ENCODE measurements at places on chromosomes 3 and 15.
A peak's percentile ranks its signal among the peaks of the same experiment; 100 is the strongest.

DNA sequence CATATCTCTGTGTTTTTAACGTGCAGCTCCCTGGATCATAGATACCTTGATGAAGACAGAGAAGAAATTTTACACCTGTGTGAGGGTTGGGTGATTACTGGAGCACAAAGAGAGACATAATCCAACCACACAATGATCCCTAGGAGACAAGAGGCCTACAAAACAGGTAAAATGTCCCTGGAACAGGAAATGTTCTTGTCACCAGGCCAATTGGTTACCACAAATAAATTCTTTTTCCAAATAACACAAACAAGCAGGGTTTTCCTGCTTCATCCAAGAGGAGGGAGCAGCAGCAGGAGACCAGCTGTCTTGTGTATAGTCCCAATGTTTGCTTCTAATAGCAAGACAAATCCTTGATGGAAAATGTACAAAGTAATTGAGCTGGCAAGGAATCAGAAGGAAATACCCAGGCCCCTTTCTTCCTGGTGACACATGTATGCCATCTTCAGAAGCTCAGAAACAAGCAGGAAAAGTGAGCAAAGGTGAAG is 1.4 kb downstream of the MGLL start:
- peak overlapping the region; percentile 76 for H3K27ac ChIP-seq
- H3K4me3 ChIP-seq, result peak overlapping the region; percentile 80
- peaks cover 8% of the 10 kb centered on the region for H3K36me3 ChIP-seq
- no peaks in the 10 kb centered on the region for H3K27me3 ChIP-seq
- H3K4me1 ChIP-seq, result peaks cover 69% of the 10 kb centered on the region

- H3K27me3 ChIP-seq, result no peaks in the 10 kb centered on the region
- no peaks in the 10 kb centered on the region for H3K36me3 ChIP-seq
- peaks cover 51% of the 10 kb centered on the region for H3K4me1 ChIP-seq
- H3K4me3 ChIP-seq, result no peak overlapping the region
Measured at GRCh38 chr3:106332129-106332528, 463.3 kb upstream of the CBLB start.

DNA sequence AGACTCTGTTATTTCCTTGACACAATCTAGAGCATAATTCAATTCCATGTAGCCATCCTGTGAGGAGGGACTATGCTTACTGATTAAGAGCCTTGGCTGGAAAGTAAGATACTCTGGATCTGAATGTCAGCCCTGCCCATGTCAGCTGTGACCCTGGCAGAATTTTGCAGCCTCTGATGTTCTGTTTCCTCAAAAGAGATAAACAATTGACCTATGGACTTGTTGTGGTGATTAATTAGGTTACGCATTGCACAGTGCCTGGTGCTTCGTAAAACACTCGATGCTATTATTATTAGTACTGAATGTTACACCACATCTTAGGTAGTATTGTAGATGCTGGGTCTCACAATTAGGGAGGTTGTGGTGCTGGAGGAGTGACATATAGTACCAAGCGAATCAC is 161.3 kb upstream of the MEIS2 start:
- no peak overlapping the region for H3K27ac ChIP-seq
- H3K4me1 ChIP-seq, result no peaks in the 10 kb centered on the region
- DNase-seq, result no peak
- H3K27me3 ChIP-seq, result peaks cover 22% of the 10 kb centered on the region
- no peaks in the 10 kb centered on the region for H3K36me3 ChIP-seq

DNA sequence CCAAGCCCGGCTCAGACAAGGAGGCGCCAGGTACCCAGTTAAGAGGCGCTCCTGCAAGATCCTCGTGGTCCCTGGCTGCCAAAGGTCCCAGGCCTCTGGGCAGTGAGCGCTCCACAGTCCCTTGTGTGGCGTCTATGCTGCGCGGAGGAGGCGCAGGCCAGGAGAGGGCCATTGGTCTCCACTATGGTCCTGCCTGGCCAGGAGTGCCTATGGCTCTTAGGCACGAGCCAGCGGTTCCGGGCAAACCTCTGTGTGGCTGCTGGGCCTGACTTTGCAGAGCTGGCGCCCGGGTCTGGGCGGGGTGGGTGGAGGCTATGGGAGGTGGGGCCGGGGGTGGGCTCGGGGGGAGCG is 660 bp upstream of the ADAMTSL3 start:
- H3K27ac ChIP-seq, result no peak overlapping the region
- H3K27me3 ChIP-seq, result no peaks in the 10 kb centered on the region
- H3K4me3 ChIP-seq, result peak overlapping the region; percentile 39
- peaks cover 45% of the 10 kb centered on the region for H3K4me1 ChIP-seq

DNA sequence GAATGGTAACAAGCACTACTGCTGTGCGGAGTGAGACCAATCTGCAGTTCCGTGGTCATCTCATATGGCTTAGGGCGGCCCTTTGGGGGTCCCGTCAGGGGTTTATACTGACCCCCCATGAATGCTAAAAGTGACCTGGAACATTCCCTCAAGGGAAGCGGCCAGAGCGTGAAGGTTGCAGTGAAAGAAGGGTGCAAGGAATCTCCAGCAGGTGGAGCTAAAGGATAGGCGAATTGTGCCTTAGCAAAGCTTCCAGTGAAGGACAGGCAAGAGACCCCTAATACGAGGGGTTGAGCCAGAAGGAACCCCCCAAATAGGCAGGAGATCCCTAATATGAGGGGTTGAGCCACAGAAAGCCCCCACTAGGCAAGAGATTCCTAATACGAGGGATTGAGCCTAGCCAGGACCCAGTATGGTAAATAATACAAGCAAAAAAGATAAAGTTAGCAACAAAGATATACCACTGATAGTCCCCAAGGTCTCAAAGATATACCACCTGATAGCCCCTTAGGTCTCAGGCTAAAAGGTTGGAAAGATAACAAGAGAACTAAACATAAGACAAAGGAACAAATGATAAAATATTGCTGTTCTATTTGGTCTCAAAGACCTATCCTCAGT is 32.8 kb downstream of the ZNF589 start:
- H3K4me3 ChIP-seq, result no peak overlapping the region
- H3K27ac ChIP-seq, result no peak overlapping the region
- no peaks in the 10 kb centered on the region for H3K27me3 ChIP-seq
- peak; percentile 83 for DNase-seq
- peaks cover 21% of the 10 kb centered on the region for H3K4me1 ChIP-seq

GRCh38 chr3:133521946-133522345 is 51.5 kb upstream of the CDV3 start:
- no peak for DNase-seq
- no peaks in the 10 kb centered on the region for H3K27me3 ChIP-seq
- H3K27ac ChIP-seq, result no peak overlapping the region
- no peak overlapping the region for H3K4me3 ChIP-seq
- H3K4me1 ChIP-seq, result peaks cover 2% of the 10 kb centered on the region

DNA sequence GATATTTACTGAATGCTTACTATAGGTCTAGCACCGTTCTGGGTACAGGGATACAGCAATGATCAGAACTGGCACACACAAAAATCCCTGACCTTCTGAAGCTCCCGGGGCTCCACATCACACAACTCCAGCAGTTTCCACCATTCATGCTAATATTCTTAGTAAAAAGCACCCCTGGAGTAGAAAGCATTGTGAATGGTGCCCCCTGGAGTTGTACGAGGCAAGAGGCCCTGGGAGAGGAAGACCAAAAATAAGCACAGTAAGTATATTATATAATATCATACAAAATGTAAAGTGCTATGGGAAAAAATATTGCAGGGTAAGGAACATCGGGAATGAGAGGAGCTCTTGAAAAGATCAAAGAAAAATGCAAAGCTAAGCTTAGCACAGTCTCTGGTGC is 790 bp upstream of the SRGAP3 start:
- peak overlapping the region; percentile 39 for H3K27ac ChIP-seq
- no peak for DNase-seq
- H3K27me3 ChIP-seq, result no peaks in the 10 kb centered on the region
- H3K4me1 ChIP-seq, result peaks cover 45% of the 10 kb centered on the region
- H3K36me3 ChIP-seq, result no peaks in the 10 kb centered on the region

GRCh38 chr3:52722491-52722890 is 16.6 kb downstream of the SPCS1 start:
- no peak overlapping the region for H3K27ac ChIP-seq
- no peaks in the 10 kb centered on the region for H3K4me1 ChIP-seq
- no peak for DNase-seq
- no peak overlapping the region for H3K4me3 ChIP-seq
- no peaks in the 10 kb centered on the region for H3K27me3 ChIP-seq

- no peak overlapping the region for H3K27ac ChIP-seq
- DNase-seq, result no peak
- no peaks in the 10 kb centered on the region for H3K36me3 ChIP-seq
- H3K4me1 ChIP-seq, result no peaks in the 10 kb centered on the region
- H3K4me3 ChIP-seq, result no peak overlapping the region
Measured at GRCh38 chr3:73401059-73401458, 223.7 kb downstream of the PDZRN3 start.

DNA sequence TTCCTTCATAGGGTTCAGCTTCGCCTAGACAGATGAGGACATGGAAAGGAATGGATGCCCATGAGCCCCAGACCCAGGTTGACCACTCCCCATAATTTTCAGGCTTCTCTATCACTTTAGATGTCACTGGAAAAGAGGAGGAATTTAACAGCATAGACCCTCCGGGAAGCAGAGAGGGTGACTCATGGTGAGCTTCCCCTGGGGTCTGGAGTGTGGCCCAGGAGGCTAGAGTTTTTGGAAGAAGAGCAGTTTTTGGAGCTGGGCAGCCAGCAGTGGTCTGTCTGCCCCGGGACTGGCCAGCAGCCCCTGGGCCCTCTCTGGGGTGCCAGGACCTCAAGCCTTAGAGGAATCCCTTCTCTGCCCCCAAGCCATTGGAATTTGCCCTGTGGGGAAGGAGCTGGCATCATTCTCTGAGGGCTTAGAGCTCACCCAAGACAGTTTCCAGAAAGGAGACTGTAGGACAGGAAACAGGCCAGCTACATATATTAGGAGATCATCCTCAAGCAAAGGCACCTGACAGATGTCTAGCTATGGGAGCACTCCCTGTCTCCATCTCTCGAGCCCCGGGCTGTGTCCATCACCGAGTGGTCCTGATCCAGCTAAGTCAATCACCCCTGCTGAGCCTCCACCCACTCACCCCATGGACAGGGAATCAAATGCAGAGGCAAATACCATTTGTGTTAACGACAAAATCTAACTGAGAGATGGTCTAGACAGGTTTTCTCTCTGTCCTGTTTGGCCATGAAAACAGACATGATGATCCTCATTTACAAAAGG is 67.3 kb downstream of the MEGF11 start:
- H3K27ac ChIP-seq, result no peak overlapping the region
- H3K36me3 ChIP-seq, result no peaks in the 10 kb centered on the region
- H3K4me3 ChIP-seq, result no peak overlapping the region
- no peaks in the 10 kb centered on the region for H3K4me1 ChIP-seq
- DNase-seq, result no peak
- H3K27me3 ChIP-seq, result peaks cover 51% of the 10 kb centered on the region

DNA sequence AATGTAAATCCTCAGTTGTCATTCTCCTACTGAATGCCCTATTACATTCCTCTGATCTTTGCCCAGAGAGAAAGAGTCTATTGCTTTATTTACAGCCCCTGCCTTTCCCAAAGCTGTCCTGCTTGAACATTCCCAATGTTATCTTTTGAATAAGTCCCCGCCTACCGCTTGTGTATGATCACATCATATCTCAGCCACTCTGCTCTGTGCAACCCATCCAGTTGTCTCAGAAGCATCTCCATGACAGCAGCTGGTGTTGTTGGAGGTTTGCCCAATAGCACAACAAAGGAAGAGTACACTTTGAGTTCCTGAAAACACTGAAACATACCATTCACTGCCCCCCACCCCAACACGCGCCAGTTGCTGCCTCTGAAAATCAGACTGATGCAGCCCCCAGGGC is 22.0 kb upstream of the FAM3D start:
- no peaks in the 10 kb centered on the region for H3K27me3 ChIP-seq
- no peak overlapping the region for H3K4me3 ChIP-seq
- 0 out of 2 replicates have a peak, but pooled peaks cover 3% of the 10 kb centered on the region for H3K36me3 ChIP-seq
- no peak overlapping the region for H3K27ac ChIP-seq
- DNase-seq, result no peak

- peaks cover 22% of the 10 kb centered on the region for H3K4me1 ChIP-seq
- H3K36me3 ChIP-seq, result peaks cover 23% of the 10 kb centered on the region
- H3K27me3 ChIP-seq, result no peaks in the 10 kb centered on the region
- no peak overlapping the region for H3K4me3 ChIP-seq
Measured at GRCh38 chr3:119911748-119912147, 129.8 kb downstream of the NR1I2 start.

DNA sequence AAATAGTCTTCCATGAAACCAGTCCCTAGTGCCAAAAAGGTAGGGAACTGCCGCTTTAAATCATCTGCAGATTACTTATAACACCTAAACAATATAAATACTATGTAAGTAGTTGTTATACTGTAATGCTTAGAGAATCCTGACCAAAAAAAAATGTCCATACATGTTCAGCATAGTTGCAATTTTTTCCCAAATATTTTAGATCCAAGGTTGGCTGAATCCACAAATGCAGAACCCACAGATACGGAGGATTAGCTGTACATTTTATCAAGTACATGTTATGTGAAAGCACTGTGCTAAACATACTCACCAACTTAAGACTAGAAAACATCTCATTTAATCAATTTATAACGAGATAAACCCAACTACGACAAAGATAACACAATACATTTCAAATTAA is 9.3 kb downstream of the MSL2 start:
- no peak overlapping the region for H3K4me3 ChIP-seq
- DNase-seq, result no peak
- H3K36me3 ChIP-seq, result no peaks in the 10 kb centered on the region
- H3K4me1 ChIP-seq, result peaks cover 16% of the 10 kb centered on the region
- H3K27ac ChIP-seq, result no peak overlapping the region

GRCh38 chr15:67094001-67094826 is 28.8 kb downstream of the SMAD3 start:
- H3K36me3 ChIP-seq, result peaks cover 49% of the 10 kb centered on the region
- H3K27ac ChIP-seq, result no peak overlapping the region
- H3K4me1 ChIP-seq, result peaks cover 64% of the 10 kb centered on the region
- DNase-seq, result no peak

DNA sequence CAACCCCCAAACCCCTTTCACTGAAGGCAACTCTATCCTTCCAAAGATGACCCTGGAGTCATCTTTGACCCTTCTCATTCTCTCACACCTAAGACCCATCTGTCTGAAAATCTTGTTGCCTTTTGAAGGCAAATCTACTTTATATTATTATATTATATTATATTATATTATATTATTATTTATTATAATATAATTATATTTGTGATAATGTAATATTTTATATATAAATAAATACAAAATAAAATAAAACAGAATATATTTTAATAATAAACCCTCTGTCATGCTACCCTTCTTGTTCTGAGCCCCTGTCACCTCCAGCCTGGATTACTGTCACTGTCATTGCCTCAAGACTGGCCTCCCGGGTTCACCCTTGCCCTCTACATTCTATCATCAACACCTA is 5.0 kb upstream of the PROK2 start:
- H3K4me1 ChIP-seq, result no peaks in the 10 kb centered on the region
- no peak overlapping the region for H3K27ac ChIP-seq
- no peak for DNase-seq
- H3K4me3 ChIP-seq, result no peak overlapping the region
- no peaks in the 10 kb centered on the region for H3K36me3 ChIP-seq
- H3K27me3 ChIP-seq, result peaks cover 34% of the 10 kb centered on the region

DNA sequence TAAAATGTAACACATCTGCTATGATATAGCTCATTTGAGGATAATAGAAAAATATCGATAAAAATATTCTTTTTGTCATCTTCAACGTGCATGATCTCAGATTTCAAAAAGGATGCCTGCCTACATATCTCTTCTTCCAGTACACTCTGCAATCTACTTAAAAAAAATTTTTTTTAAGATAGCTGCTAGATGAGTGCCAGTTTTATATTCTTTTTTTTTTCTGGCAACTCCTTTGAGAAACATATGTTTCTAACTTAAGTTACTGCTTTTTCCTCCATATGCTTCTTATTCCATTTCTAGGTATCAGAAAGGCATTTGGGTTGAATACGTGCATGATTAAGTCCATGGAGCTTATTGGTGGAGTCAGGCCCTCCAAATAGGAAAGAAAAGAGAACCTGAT is 160.4 kb downstream of the PPM1L start:
- 0 out of 2 replicates have a peak, but pooled peaks cover 6% of the 10 kb centered on the region for H3K27me3 ChIP-seq
- no peaks in the 10 kb centered on the region for H3K36me3 ChIP-seq
- H3K4me1 ChIP-seq, result no peaks in the 10 kb centered on the region
- no peak overlapping the region for H3K27ac ChIP-seq
